ENCODE measurements at places on chromosomes 4 and X. TPM values are rescaled to one million over a fixed set of nuclear protein-coding genes. Genes with fewer than 3 reads are reported as not detected.

The RNF212 gene
- total RNA-seq: 3.4 TPM

The FATE1 gene
- not detected for total RNA-seq

The STOX2 gene
- 3.2 TPM for total RNA-seq

The FAM241A gene
- 0.90 TPM for total RNA-seq

The TMPRSS11D gene
- not detected for total RNA-seq

The TMSB15B gene
- total RNA-seq: 5.8 TPM

The PAK3 gene
- total RNA-seq: not detected

The VGLL1 gene
- total RNA-seq: not detected

The F8A3 gene
- total RNA-seq: 1.0 TPM

The RRH gene
- 0.12 TPM for total RNA-seq

The ATP1B4 gene
- total RNA-seq: not detected

The GLRA2 gene
- total RNA-seq: not detected

The SHROOM3 gene
- total RNA-seq: 11.7 TPM

The CT45A1 gene
- total RNA-seq: not detected

The RASL11B gene
- not detected for total RNA-seq

The FREM3 gene
- not detected for total RNA-seq

The PNMA6A gene
- total RNA-seq: 4.5 TPM

The NHS gene
- total RNA-seq: 2.4 TPM

The ARMCX1 gene
- total RNA-seq: 0.33 TPM

The CD40LG gene
- total RNA-seq: not detected

The TTC29 gene
- total RNA-seq: not detected

The GK gene
- 2.4 TPM for total RNA-seq

The GPR119 gene
- not detected for total RNA-seq

The HSFX3 gene
- total RNA-seq: not detected

The TRAM1L1 gene
- 0.40 TPM for total RNA-seq

The SEC31A gene
- 85.8 TPM for total RNA-seq

The ANOS1 gene
- total RNA-seq: not detected

The MAGEA1 gene
- not detected for total RNA-seq
